ENCODE measurements at places on chromosomes 1 and 21. TPM values are rescaled to one million over a fixed set of nuclear protein-coding genes. Genes with fewer than 3 reads are reported as not detected.

DNA sequence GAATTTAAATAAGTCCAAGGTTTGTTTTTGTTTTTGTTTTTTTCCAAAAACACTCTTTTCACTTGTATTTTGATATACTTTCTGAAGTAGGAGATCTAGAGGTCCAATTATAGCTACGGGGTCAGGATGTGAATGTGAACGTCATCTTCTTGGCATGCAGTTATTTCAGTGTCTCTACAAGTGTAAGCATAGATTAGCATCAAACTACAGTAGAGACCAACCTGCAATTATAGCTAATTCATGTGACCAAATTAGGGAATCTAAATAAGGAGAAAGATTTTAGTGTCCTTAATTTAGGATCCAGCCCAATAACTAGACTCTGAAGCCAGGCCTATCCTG lies 107.3 kb upstream of the PALMD start:
- no peak for DNase-seq
- no peak overlapping the region for H3K4me3 ChIP-seq
- no peak overlapping the region for H3K27ac ChIP-seq
- no peaks in the 10 kb centered on the region for H3K36me3 ChIP-seq

- peaks cover 10% of the 10 kb centered on the region for H3K4me1 ChIP-seq
- H3K36me3 ChIP-seq = no peaks in the 10 kb centered on the region
- peak overlapping the region; percentile 53 for H3K27ac ChIP-seq
- no peak overlapping the region for H3K4me3 ChIP-seq
- no peaks in the 10 kb centered on the region for H3K27me3 ChIP-seq
- DNase-seq = peak; percentile 60
Observed at GRCh38 chr1:232149287-232150201, 480.4 kb downstream of the SIPA1L2 start.

DNA sequence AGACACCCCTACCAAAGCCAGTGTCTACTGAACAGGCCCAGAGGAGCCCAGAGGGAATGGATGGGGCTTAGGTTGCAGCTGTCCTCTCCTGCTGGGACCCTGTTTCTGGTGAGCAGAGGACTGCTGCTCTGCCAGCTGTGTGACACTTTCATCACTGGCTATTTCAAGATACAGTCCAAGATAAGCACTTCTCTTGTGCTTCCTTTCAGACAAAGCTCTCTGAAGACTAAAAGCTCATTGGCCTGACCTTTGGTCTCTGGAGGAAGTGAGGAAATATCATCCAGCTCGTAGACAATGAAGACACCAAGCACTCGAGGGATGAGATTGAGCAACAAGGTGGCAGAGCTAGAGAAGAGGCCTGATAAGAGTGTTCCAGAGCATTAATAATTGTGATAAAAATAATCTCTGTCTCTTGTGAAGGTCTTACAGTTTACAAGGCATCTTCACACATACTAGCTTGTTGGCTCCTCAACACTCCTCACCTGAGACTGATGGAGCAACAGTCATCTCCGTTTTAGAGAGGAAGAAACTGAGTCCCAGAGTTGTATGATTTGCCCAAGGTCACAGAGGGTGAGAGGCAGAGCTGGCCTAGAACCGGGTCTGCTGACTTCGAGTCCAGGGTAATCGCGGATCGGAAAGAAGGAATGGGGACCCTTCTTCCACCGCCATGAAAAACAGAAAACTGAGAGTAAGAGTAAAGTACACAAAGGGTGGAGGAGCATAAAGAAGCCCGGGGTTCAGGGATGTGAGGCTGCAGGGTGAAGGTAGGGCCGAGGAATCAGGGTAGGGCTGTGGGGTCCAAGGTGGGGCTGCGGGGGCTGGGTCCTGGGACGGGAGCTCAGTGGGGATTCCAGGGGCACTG lies 666 bp downstream of the PAFAH2 start:
- H3K4me3 ChIP-seq = peak overlapping the region; percentile 70
- no peak for DNase-seq
- H3K27ac ChIP-seq = peak overlapping the region; percentile 63
- no peaks in the 10 kb centered on the region for H3K27me3 ChIP-seq
- no peaks in the 10 kb centered on the region for H3K36me3 ChIP-seq

DNA sequence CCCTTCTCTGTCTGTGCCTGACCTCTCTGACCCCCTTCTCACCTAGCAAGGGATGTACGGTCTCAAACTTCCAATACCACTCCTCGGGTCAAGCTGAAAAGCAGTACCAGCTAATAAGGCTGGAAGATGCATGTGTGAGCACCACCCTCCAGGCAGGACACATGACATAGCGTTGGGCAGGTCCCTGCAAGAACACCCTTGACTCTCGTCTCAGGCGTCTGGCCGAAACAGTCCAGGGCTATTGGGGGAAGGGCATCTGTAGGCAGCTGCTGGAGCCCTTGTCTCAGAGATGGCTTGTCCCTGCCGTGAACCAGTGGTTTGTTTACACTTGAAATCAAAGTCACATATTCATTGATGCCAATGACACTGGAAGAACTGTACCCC lies 56.5 kb downstream of the CD46 start:
- no peak overlapping the region for H3K27ac ChIP-seq
- no peak overlapping the region for H3K4me3 ChIP-seq
- no peaks in the 10 kb centered on the region for H3K36me3 ChIP-seq
- H3K27me3 ChIP-seq = no peaks in the 10 kb centered on the region
- peaks cover 14% of the 10 kb centered on the region for H3K4me1 ChIP-seq
- no peak for DNase-seq

SYPL2 gene
- total RNA-seq = 0.77 TPM

LPAR3 gene
- 0.91 TPM for total RNA-seq

E2F2 gene
- total RNA-seq = not detected

PPIE gene
- total RNA-seq = 33.1 TPM

KRTAP10-12 gene
- total RNA-seq = not detected

GRCh38 chr1:70084314-70084915 lies 121.0 kb downstream of the LRRC40 start:
- H3K4me3 ChIP-seq = no peak overlapping the region
- no peak overlapping the region for H3K27ac ChIP-seq
- peak; percentile 8 for DNase-seq
- no peaks in the 10 kb centered on the region for H3K36me3 ChIP-seq

DNA sequence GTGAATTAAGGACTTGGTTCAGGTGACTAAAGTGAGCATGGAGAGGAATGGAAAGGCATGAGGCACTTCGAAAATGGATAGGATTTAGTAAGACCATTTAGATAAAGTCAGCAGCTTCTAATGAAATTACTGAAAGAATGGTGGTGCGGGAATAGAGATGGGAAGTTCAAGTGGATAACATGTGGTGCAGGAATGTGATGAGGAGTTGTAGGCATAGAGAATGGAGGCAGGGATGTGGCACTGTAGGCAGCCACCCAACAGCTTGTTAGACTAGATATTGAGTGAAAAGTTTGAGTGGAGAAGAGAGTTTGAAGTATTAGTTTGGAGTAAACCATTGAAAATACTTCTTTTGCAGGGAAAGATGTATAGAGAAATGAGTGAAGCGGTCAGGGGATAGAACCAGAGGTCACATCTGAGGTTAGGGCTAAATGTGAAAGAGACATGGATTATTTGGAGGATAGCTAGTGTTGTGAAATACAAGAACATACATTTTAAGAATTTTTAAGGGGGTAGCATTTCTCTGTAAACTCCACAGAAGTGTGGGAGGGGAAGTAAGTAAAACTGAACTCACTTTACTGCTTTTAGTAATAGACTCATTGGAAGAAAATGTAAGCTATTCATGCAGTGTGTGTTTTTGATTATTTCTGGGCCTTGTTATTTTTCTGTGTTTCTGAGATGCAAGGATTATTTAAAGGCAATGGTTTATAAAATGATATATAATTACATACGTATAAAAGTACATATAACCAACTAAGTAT lies 46.2 kb downstream of the DYRK1A start:
- H3K27ac ChIP-seq = peak overlapping the region; percentile 63
- H3K4me1 ChIP-seq = peaks cover 18% of the 10 kb centered on the region
- H3K4me3 ChIP-seq = no peak overlapping the region
- no peaks in the 10 kb centered on the region for H3K36me3 ChIP-seq
- peak; percentile 55 for DNase-seq
- H3K27me3 ChIP-seq = no peaks in the 10 kb centered on the region

RHCE gene
- 0.75 TPM for total RNA-seq

- peaks cover 13% of the 10 kb centered on the region for H3K36me3 ChIP-seq
- no peak overlapping the region for H3K4me3 ChIP-seq
- no peaks in the 10 kb centered on the region for H3K27me3 ChIP-seq
Observed at GRCh38 chr1:51473331-51474115, 45.5 kb downstream of the EPS15 start.

ALPL gene
- total RNA-seq = 45.4 TPM

CLCNKA gene
- total RNA-seq = 0.16 TPM

DMRTA2 gene
- not detected for total RNA-seq

DNA sequence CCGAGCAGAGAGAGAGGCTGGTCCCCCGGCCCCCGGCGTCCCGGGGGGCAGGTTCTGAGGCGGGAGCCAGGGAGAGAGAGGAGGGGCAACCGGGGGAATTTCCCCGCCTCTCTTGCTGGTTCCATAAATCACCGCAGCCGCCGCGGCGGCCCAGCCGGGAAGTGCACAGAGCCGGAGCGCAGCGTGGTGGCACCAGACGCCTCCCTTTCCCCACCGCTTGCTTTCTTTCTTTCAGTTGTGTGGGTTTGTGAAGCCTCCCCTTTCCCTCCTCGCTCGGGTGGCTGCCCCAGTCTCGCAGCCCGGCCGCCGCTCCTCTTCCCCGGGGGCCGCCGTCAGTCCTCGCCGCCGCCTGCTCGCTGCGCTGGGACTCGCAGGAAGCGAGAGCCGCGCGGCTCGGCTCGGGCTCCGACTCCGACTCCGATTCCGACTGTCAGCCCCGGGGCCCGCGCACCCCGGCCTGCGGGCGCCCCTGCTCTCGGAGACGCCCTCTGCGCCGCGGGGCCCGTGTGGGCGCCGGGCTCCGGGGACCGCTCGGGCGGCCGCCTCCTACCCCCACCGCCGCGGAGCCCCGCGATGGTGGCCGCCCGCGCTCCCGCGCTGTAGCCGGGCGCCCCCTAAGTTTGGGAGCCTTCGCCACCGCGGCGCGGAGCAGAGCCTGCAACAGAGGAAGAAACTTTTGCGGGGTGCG lies at the start of gene CACHD1:
CACHD1 (plus strand) TSS at position 153 of the 688 bp plus-strand sequence. CDS start 616 bp downstream, outside the sequence.
- peak within 1 kb of the TSS; percentile 48 for H3K27ac ChIP-seq
- peak; percentile 71 for DNase-seq
- no peaks in the 10 kb centered on the region for H3K36me3 ChIP-seq
- H3K4me1 ChIP-seq = peaks cover 10% of the 10 kb centered on the region
- peak within 1 kb of the TSS; percentile 78 for H3K4me3 ChIP-seq

MEAF6 gene
- total RNA-seq = 49.0 TPM

- H3K27me3 ChIP-seq = peaks cover 3% of the 10 kb centered on the region
- H3K4me1 ChIP-seq = peaks cover 15% of the 10 kb centered on the region
- H3K27ac ChIP-seq = peak overlapping the region; percentile 89
- peaks cover 2% of the 10 kb centered on the region for H3K36me3 ChIP-seq
Observed at GRCh38 chr1:205748403-205749233, 1.4 kb downstream of the NUCKS1 start.

C8A gene
- total RNA-seq = not detected

DNA sequence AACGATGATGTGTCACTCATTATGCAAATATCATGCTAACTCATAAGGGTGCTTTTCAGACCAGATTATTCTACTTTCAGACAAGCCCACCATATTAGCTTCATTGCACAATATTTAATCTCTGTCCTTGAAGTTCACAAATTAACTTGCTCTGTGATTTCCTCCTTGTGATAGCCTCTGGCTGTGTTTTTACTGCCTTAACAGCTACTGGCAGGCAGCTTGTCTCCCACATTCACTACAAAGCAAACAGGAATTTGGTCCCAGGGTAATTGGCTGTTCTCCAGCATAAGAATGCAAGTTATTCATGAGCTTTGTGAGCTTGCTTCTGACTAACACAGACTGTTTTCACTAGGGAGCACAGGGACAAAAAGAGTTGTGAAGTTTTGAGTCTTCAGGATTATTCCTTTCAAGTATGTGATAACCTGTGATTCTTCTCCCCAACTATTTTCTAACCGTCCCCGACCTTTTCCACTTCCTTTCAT lies 87.9 kb upstream of the HMCN1 start:
- DNase-seq = peak; percentile 99
- H3K4me3 ChIP-seq = peak overlapping the region; percentile 18
- H3K27me3 ChIP-seq = no peaks in the 10 kb centered on the region
- peaks cover 28% of the 10 kb centered on the region for H3K4me1 ChIP-seq
- peak overlapping the region; percentile 78 for H3K27ac ChIP-seq
- H3K36me3 ChIP-seq = no peaks in the 10 kb centered on the region

DNA sequence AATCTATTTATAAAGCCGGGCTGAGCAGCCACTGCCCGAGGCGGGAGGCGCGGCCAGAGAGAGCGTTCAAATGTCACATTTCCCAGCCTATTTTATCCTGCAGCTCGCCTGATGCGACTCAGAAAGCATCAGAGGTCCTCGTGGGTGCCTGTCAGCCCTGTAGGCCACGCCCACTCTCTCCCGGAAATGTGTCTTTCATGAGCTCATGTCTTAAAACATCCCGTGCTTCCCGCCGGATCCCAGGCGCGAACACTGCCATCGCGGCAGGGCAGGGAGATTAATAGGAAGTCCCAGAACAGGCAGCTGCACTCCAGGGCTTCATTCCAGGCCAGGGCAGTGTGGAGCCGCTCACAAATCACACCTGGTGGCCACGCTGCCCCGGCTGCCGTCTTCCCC lies 117.5 kb downstream of the PRDM16 start:
- no peaks in the 10 kb centered on the region for H3K27me3 ChIP-seq
- H3K36me3 ChIP-seq = peaks cover 2% of the 10 kb centered on the region
- peak overlapping the region; percentile 1 for H3K27ac ChIP-seq
- H3K4me3 ChIP-seq = no peak overlapping the region
- H3K4me1 ChIP-seq = peaks cover 17% of the 10 kb centered on the region
- DNase-seq = peak; percentile 80

DNA sequence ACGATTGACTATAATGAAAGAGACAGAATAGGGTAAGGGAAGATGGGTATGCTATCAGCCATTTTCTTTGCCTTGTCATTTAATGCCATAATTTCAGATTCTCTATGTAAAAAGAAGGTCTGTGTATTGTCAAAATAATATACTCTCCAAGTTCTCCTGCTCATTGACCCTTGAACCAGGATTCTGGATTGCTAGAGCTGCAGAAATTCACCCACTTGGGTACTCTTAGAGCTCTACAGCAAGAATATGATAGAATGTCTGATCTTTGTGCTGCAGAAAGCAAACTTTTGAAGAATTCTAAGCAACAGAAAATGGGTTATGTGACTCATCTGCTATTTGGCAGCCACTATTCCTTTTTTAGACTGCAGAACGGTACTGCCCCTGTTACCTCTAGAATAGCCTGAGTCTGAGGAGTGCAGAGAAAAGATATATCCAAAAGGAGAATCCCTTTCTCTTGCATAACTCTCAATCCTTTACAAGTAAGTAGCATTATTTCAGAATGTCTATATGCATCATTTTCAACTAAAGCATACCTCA lies 78.2 kb upstream of the TENT5C start:
- no peak overlapping the region for H3K27ac ChIP-seq
- peaks cover 4% of the 10 kb centered on the region for H3K4me1 ChIP-seq
- peak; percentile 54 for DNase-seq
- H3K4me3 ChIP-seq = no peak overlapping the region

GRCh38 chr21:16608209-16608830 lies 878.5 kb downstream of the USP25 start:
- no peaks in the 10 kb centered on the region for H3K36me3 ChIP-seq
- H3K27ac ChIP-seq = no peak overlapping the region
- H3K27me3 ChIP-seq = no peaks in the 10 kb centered on the region
- DNase-seq = no peak

- H3K27ac ChIP-seq = no peak overlapping the region
- no peaks in the 10 kb centered on the region for H3K27me3 ChIP-seq
- no peaks in the 10 kb centered on the region for H3K4me1 ChIP-seq
- no peak for DNase-seq
- no peak overlapping the region for H3K4me3 ChIP-seq
Observed at GRCh38 chr1:36731226-36732014, 248.7 kb upstream of the CSF3R start.

MCOLN2 gene
- 1.4 TPM for total RNA-seq

GRCh38 chr1:19478322-19478721 lies 7.0 kb downstream of the CAPZB start:
- no peak overlapping the region for H3K27ac ChIP-seq
- DNase-seq = no peak
- H3K4me1 ChIP-seq = peaks cover 33% of the 10 kb centered on the region
- no peaks in the 10 kb centered on the region for H3K27me3 ChIP-seq
- H3K36me3 ChIP-seq = peaks cover 2% of the 10 kb centered on the region

FAM43B gene
- total RNA-seq = 0.27 TPM

Data from astrocyte (in vitro differentiated cells and primary cell).